ENCODE measurements at places on chromosomes 16 and 17. TPM values are rescaled to one million over a fixed set of nuclear protein-coding genes. Genes with fewer than 3 reads are reported as not detected.

The ALOX12B gene
- polyA plus RNA-seq, result not detected

DNA sequence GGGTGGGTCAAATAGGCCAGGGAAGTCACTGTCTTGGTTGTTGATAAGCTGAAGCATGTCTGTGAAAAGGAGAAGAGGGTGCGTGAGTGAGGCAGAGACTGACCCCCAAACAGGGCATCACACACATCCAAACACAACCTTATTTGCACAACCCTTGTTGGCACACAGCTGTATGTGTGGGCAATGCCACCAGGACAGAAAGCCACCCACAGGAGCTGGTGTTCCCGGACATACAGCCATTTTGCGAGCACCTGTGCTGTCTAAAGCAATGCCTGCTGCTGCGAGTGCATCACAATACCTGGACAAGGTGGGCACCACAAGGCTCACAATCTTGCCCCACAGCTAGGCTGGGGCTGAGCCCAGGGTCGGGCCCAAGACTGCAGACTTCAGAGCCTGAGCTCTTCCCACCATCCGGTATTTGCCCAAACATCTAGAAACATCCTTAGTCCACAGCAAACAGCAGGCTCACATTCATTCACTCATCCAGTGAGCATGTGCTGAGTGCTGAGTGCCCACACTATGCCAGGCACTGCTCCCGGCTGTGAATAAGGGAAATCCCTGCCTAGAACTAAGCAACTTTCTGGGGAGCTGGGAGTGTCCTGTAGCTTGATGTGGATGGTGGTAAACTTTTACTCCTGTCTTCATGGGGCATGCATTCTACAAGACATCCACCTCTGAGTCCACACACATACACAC, 16.2 kb downstream of the SREBF1 start:
- no peaks in the 10 kb centered on the region for H3K27me3 ChIP-seq
- H3K36me3 ChIP-seq, result peaks cover 33% of the 10 kb centered on the region
- DNase-seq, result no peak
- no peak overlapping the region for H3K4me3 ChIP-seq
- no peak overlapping the region for H3K27ac ChIP-seq
- H3K4me1 ChIP-seq, result peaks cover 54% of the 10 kb centered on the region

The TRIM65 gene
- polyA plus RNA-seq, result 5.6 TPM

DNA sequence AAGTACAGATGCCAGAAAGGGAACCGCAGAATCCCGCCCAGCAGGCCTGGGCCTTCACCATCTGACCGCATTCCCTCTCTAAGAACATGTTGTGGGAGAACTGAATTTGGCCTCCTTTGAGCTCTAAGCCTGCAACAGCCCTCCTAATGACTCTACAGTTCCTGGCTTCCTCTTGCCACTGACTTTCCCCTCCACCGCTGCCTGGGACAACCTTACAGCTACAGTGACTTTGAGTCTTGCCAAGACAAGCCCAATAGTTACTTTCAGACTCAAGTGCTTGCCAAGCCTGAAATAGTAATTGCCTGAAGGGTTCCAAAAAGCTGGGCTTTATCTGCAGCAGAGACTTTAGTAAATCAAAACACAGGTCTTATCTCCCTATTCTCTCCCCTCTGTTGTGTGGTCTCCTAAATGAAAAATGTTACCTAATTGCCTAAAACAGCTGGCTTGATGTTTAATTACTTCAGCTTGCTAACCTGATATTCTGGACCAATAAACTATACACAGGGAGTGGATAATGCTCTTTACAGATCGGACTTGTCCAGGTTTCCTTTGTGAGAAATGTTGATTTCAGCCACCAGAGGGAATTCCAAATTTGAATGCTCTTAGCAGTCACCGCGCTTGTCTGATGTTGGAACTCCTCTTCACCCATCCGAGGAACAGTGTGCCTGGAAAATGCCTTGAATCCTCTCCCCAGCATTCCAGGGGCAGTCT, 85.1 kb upstream of the TBX2 start:
- H3K36me3 ChIP-seq, result no peaks in the 10 kb centered on the region
- no peak overlapping the region for H3K4me3 ChIP-seq
- no peaks in the 10 kb centered on the region for H3K4me1 ChIP-seq
- no peak overlapping the region for H3K27ac ChIP-seq
- no peaks in the 10 kb centered on the region for H3K27me3 ChIP-seq

The SMIM5 gene
- polyA plus RNA-seq, result 0.15 TPM

The CCL17 gene
- polyA plus RNA-seq, result not detected
